Stimulated activated CD8-positive, alpha-beta memory T cell treated with anti-CD3 and anti-CD28 coated beads, Interleukin-7, amount 100 ng/mL, for 48 hours (primary cell): ENCODE measurements at places on chromosomes 13 and 19.
A peak's percentile ranks its signal among the peaks of the same experiment; 100 is the strongest.

DNA sequence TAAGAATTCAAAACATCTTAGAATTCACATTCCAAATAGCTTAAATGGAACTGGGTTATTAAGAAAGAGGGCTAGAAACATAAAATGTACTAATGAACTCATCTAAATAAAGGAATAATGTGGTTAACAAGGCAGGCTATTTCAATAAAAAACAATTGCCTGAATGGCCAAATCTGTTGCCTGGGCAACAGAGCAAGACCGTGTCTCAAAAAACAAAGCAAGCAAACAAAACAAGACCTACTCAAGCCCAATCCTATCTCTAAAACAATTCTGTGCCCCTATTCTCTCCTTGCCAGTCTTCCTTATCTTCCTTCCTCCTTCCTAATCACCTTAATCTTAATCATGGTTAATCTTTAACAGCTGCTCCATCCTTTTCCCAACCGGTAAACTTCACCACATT, 12.1 kb downstream of the IGFL1 start:
- DNase-seq: no peak

DNA sequence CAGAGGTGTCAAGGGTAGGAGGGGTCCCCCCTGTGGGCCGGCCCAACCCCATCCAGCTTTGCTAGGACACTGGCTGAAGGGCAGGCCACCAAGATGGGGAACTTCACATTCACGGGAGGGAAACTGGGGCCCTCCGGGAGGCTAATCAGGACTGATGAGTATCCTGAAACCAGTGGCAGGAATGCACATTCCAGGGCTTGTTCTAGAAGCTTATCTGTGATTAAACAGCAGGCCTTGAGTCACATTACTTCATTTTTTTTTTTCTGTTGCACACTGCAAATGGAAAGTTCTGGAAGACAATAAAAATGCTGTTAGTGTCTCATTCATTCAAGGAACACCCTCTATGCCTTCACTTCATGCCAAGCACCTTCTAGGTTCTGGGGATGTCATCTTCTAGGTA, 15.5 kb upstream of the SIGLEC11 start:
- DNase-seq: no peak

GRCh38 chr19:34171539-34171876, 796 bp upstream of the LSM14A start:
- DNase-seq: peak; percentile 68

GRCh38 chr19:35009424-35010415, 9.6 kb downstream of the GRAMD1A start:
- no peak for DNase-seq

DNA sequence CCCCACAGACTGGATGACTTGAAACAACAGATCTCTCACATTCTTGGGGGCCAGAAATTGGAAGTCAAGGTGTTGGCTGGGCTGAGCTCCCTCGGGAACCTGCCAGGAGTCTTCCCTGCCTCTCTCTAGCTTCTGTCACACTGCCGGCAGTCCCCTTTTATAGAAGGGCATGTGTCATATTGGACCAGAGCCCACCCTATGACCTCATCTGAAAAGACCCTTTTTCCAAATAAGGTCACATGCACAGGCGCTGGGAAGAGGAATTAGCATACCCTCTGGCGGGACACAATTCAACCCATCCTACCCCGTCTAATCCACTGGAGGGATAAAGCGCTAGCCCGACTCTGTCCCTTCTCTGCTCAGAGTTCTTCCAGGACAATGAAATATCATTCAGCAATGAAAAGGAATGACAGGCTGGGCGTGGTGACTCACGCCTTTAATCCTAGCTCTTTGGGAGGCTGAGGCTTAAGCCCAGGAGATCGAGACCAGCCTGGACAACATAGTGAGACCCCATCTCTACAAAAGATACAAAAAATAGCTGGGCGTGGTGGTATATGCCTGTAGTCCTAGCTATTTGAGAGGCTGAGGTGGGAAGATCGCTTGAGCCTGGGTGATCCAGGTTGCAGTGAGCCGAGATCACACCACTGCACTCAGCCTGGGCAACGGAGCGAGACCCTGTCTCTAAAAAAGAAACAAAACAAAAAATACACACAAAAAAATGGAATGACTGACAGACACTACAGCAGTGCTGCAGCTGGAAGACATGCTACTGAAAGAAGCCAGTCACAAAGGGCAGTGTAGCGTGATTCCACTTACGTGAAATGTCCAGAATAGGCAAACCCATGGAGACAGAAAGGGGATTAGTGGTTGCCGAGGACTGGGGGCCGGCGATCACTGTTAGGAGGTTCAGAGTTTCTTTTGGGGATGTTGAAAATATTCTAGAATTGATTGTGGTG, 28.5 kb downstream of the MEIS3 start:
- DNase-seq: no peak

- no peak for DNase-seq
These were observed at the start of gene OR7D2 for GRCh38 chr19:9178901-9179300. OR7D2 (plus strand) TSS chr19:9178979; CDS start chr19:9185782, 6,803 bp downstream.

DNA sequence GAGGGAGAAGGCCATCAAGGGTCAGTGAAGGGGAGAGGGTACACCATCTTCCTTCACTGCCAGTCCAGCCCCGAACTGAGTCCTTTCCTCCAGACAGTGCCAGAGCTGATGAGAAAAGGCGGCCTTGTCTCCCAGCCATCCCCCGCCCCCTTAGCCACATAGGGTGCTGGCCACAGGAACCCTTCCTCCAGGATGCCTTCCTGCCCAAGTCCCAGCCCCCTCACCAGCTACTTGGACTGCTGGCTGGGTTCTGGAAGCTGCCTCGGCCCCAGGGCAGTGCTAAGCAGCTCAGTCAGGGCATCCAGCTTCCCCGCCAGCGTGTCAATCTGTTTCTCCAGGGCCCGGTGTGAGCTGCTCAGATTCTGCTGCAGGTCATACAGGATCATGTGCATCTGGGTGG, 12.6 kb upstream of the SMG9 start:
- DNase-seq: no peak

DNA sequence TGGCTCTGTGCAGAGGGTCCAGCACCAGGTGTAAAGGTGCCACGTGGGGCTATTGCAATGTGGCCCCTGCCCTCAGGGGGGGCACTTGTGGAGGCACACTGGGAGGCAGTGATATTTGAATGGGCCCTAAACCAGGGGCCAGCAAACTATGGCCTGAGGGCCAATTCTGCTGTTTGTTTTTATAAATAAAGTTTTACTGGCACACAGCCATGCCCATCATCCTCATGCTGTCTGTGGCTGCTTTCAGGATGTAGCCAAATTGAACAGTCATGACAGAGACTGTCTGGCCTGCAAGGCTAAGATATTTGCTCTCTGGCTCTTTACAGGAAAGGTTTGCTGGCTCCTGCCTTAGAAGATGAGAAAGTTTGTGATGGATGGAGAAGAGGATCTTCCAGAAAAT, 33.9 kb upstream of the RANBP3 start:
- no peak for DNase-seq

DNA sequence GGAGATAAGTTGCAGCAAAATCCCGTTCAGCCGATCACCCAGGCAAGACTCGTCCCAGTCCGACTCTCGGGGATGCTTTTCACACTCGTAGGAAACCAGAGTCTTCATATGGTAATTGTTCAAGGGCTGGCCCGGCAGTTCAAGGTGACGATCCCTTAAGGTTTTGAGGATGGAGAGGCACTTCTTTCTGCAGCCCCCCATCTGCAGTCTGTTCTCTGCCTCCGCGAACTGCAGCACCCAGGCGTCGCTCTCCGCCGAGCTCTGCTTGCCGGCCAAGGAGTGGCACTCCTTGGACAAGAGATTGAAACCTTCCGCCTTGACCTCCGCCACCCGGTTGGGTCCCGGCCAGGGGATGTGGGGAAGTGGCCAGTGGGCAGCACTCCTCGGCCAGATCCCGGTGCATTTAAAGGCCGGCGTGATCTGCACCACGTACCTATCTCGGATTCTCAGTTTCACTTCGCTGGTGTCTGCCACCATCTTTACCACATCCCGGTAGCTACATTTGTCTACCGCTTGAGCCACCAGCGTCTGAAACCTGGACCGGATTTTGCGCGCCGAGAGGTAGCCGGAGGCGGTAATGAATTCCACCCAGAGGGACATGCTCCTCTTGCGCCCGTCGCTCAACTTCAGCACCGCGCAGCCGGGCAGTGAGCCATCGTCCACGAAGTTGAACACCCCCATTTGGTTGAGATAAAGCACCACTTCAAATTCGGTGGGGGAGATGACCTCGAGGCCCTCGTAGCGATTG, 1.1 kb downstream of the MAB21L1 start:
- DNase-seq: no peak

GRCh38 chr19:29510701-29511265, 15.0 kb upstream of the VSTM2B start:
- no peak for DNase-seq

GRCh38 chr13:75798353-75799255, 162.5 kb downstream of the LMO7 start:
- no peak for DNase-seq

DNA sequence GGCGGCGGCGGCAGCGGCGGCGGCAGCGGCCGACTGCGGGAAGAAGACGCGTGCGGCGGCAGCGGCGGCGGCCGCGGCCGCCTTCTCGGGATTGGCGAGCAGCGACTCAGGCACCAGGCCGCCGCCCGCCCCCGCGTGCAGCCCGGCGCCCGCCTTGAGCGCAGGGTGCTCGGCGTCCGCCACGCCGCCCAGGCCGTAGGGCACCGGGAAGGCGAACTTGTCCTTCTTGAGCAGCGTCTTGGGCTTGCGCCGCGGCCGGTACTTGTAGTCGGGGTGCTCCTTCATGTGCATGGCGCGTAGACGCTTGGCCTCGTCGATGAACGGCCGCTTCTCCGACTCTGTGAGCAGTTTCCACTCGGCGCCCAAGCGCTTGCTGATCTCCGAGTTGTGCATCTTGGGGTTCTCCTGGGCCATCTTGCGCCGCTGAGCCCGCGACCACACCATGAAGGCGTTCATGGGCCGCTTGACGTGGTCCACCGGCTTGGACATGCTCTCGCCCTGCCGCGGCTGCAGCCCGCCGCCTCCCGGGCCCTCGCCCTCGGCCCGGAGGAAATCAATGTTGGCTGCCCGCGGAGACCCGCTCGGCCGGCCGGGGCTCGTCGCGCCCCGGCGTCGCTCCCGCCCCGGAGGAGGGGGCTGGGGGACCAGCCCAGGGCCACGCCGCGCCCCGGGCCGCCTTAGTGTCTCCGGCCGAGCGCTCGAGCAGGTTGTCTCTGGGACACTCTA, 621 bp downstream of the SOX21 start:
- no peak for DNase-seq

- no peak for DNase-seq
These were observed 305.5 kb downstream of the DNAJC15 start for GRCh38 chr13:43328907-43329306.

GRCh38 chr19:39996218-39996810, 546 bp upstream of the ZNF546 start:
- peak; percentile 22 for DNase-seq

- DNase-seq: no peak
These were observed 3.9 kb downstream of the SIX5 start for GRCh38 chr19:45764945-45765701.

GRCh38 chr13:100019780-100020356, 38.3 kb downstream of the ZIC2 start:
- DNase-seq: no peak

GRCh38 chr13:77817521-77817920, 101.1 kb downstream of the EDNRB start:
- no peak for DNase-seq

DNA sequence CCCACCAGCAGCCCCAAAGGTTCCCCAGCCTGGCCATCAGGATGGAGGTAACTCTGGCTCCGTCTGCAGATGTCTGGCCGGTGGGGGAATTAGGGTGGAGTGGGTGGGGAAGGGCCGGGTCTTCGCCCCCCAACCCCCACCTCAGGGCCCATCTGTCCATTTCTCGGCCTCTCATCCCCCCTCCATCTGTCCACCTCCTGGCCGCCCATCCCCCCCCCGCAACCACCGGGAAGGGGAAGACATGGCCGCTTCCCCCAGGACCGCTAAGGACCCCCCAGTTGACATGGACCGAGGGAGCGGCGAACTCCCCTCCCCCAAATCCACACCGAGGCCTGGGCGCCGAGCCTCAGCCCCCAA, 793 bp downstream of the LRFN1 start:
- DNase-seq: no peak

GRCh38 chr19:47653856-47654255, 44.9 kb downstream of the BICRA start:
- DNase-seq: no peak

DNA sequence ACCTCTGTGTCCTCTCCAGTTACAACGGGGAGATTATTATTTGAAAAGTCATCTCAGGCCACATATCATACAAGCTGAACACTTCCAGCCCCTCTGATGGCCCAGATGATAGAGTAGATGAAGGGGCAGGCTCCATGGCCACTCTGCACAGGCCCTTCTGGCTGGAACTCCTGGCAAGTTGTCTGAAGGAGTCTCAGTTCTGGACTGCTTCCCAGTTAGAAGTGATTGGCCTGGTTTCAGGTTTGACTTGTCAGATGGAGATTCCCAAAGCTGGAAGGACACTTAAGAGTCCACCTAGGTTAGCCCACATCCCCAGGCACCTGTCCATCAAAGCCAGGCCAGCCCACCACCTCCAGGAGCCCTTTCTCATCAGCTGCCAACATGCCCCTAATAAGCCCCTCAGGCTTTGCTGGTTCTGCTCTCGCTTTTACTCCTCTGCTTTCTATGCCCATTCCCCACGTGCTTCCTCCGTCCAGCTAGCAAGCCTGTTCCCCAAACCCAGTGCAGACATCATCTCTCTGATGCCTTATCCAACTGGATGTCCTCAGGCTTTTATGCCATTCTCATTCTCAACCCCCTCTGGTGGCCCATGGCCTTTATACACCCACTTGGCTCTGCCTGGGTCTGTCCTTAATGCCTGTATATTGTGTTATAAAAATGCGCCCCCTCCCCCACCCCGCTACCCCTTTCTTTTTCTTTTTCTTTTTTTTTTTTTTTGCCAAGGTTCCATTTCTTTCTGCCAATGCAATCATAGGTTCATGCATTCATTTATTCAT, 56.5 kb downstream of the HSPH1 start:
- DNase-seq: no peak

DNA sequence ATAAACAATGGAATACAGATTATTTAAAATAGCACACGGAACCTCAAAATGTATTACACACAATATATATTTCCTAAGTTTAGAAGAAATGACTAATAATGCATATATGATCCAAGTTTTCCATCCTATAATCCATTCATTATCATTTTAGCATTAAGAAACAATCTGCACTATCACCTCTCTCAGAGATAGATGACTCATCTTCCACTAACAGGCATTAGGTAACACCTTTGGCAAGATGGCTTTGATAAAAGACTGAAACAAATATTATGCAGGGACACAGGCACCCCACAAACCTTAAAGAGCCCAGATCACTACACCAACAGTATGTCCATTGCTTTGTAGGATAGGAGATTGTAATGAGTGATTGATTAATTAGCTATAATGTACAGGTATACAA, 4.1 kb downstream of the ENOX1 start:
- no peak for DNase-seq
